ENCODE measurements at places on chromosomes 2 and 18.

DNA sequence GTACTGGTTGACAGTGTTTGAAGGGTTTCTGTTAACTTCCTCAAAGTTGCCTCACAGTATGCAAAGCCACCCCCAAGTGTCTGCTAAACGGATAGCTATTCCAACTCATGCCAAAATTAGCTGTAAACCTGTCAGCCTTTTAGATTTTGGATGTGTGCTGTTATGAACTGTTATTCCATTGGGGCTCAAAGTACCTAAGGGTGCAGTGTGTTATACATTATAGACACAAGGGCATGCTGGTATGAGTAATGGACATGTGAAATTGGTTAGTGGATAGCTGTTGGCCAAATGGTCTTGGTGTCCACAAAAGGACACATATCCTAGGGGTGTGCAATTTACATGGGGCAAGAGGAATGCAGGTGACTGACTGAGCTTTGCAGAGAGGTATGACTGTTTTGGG lies 33.7 kb upstream of the CCBE1 start:
- DNase-seq, result no peak

- no peak for DNase-seq
Measured at GRCh38 chr2:127007652-127008051, 99.3 kb downstream of the BIN1 start.

DNA sequence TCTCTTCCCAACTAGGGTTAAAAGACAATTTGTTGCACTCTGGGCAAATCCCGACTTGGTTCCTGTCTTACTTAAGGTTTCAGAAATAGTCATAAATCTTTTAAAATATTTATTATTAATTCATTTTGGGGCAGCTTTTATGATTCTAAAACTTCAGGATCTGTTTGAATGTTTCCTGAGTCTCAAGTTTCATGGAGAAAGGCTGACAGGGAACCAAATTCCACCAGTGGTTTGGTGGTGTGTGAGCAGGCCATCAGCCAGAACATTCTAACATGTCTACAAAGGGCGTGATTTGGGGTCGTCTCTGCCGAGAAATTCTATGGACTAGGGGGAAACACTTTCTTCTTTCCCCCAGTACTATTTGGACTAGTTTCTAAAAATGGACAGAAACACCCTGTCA lies 366.4 kb downstream of the ZNF521 start:
- no peak for DNase-seq

DNA sequence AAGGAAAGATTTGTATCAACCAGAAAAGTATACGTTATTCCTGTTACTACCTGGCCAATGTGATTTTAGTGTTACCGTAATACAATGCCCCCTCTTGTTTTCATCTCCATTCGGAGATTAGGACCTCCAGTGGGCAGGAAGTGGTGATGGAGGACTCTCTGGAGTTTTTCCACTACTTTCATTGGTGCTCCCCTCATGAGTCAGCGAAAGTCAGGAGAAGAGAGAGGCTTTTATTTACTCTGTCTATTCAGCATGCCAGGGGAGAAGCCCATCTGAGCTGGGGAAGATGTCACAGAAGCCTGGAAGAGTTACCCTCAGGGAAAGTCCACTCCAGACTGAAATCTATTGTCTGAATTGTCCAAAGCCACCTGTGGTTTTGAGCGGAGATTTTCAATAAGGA lies 88.2 kb upstream of the THUMPD2 start:
- DNase-seq, result no peak

DNA sequence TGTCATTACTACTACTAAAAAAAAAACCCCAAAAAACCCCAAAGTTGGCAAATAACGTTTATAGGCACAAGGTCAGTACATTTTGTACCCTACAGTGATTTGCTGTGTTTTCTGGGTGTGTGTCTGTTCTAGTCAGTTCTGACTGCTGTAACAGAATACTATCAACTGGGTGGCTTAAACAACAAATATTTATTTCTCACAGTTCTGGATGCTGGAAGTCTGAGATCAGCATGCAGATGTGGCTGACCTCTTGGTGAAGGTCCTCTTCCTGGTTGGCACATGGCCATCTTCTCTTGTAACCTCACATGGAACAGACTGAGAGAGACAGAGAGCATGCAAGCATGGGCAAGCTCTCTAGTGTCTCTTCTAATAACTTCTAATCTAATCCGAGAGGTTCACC lies 103.1 kb downstream of the CERS6 start:
- DNase-seq, result no peak

DNA sequence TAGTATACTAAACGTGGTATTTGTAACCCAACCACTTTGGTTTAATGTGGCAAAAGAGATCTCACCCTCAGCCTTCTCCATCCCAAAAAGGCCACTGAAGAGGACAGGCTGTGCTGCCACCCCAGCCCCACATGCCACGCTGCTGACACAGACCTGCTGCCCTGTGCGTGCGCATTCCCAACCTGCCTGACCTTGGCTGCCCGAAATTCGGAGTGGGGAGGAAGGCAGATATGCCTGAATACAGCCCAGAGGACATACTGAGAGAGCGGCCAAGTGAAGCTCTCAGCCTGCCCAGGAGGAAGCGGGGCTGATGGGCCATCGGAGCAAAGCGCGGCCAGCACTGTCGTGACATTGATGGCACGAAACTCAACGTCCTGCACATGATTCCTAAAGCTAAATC lies 70.0 kb downstream of the HDAC4 start:
- no peak for DNase-seq

GRCh38 chr2:141595316-141595920 lies 535.4 kb downstream of the LRP1B start:
- no peak for DNase-seq

- no peak for DNase-seq
Measured at GRCh38 chr2:177396703-177397460, 4.3 kb downstream of the AGPS start.

DNA sequence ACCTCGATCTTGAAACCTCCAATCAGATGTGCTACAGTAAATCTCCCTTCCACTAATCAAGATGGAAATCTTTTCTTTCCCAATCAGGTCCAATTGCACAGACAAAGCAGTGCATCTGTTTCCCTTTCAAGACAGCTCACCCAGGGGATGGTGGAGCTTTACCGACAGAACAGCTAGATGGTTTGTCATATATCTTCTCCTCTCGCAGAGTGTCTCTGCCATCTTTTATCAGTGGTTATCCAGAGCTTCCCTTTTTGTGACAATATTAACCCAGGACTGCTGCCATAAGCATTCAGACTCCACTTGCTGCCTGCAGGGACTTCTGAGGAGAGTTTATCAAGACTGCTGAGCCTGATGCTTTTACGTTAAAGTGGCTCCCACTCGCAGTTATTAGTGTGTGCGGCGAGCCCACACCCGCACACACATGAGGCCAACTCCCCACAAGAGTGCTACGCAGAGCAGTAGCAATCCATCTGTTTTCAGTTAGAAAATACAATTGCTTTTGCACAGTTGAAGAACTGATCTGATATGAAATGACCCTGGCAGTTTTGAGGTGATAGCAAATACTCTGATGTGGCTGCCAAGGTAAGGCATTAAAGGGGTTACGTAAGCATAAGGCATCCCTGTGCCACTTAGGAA lies 398.9 kb downstream of the NCKAP5 start:
- DNase-seq, result no peak

- peak; percentile 11 for DNase-seq
Measured at GRCh38 chr2:86622519-86623042, 1.1 kb downstream of the RNF103 start.

DNA sequence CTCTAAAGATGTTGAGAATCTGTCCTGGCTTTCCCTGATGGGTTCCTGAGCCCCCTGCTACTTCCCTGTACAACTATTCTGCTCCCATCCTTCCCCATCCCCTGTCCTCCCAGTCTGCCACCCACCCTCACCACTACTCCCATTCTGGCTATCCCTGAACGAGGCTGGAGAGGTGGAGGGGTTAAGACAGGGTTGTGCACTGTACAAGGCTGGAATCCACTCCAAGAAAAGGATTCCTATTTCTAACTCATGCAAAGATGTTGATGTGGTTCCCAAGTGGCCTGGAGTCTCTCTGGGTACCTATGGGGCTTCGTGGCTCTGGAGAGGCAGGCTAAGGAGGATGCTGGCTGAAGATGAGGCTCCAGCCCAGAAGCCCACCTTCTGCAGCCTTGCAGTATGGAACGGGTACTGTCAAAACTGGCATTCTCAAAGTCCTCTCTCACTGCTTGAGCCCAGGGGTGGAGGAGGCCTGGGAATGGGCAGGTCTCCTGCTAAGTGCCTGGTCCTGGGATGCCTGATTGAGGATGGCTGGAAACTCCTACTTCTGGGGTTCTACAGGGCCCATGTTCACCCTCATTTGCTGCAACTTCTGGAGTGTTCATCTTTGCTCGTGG lies 1.3 kb upstream of the FEV start:
- no peak for DNase-seq

- no peak for DNase-seq
Measured at GRCh38 chr2:188477564-188478103, 186.0 kb downstream of the GULP1 start.

- DNase-seq, result no peak
Measured at GRCh38 chr2:194566907-194567660, 1089.9 kb upstream of the SLC39A10 start.

DNA sequence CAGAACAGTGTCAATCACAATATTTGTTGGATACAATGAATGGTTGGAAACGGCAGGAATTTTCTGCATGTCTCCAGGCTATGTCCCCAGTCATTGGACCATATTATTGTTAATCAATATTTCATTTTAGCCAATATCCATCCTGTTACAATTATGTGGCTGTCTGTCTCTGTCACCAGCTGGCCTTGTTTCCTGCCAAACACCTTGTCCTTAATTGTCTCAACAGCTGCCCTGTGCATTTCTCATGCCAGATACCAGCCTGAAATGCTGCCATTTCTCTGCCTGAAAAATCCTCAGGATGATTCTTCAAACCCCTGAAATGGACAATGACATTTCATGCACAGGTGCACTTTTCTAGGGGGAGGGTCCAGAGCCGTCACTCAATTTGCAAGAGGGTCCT lies 170.6 kb downstream of the ALPK2 start:
- DNase-seq, result no peak

DNA sequence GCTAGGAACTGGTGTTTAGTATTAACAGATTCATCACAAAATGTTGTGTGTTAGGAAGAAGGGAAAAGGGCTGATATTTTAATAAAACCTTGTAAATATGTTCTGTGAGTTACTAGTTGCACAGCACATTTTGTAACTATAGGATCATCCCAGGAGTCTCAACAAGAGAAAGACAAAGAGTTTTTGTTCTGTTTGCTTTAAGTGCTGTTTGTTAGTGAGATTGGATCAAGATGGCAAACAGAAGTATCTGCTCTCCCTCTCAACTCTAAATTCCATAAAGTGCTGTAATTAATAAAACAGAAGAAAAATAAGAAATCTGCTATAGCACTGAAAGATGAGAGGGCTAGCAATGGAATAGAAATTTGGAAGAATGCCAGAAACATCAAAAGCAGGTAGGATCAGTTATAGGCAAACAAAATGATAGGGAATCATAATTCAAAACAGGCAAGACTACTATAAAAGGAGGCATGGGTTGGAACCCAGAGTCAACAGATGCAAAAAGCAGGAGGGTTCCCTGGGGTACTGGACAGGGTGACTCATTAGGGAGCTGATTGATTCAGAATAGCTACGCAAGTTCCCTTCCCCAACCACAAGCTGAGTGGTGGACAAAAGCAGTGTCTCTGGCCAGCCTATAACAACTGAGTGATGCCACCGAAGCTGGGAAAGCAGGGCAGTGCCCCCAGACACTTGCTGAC lies 75.8 kb downstream of the DYNC1I2 start:
- DNase-seq, result no peak

- DNase-seq, result peak; percentile 78
Measured at GRCh38 chr2:196166876-196167275, 4.5 kb downstream of the STK17B start.

GRCh38 chr2:162787616-162788015 lies 51.0 kb downstream of the KCNH7 start:
- DNase-seq, result no peak

GRCh38 chr2:112152476-112153178 lies 14.4 kb downstream of the FBLN7 start:
- DNase-seq, result no peak

DNA sequence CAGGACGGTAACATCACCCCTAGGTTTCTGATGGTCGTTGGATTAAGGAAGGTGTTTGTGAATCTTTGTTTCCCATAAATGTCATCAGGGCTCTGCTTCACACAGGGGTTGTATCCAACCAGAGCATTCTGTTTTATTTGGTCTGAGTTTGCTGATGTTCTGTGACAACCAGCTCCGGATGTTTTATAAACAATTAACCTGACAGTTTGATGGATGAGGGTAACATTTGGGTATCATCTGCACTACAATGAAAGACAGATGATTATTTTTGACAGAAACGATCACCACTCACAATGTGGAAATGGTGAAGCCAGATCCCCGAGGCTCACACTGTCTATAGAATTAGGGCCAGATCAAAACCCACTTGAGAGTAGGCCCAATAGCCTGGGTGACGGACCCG lies 107.1 kb downstream of the CDC42EP3 start:
- DNase-seq, result no peak

GRCh38 chr18:3461704-3462103 lies 11.7 kb downstream of the TGIF1 start:
- DNase-seq, result no peak

GRCh38 chr2:46555011-46555410 lies 75.6 kb downstream of the TMEM247 start:
- DNase-seq, result peak; percentile 48

DNA sequence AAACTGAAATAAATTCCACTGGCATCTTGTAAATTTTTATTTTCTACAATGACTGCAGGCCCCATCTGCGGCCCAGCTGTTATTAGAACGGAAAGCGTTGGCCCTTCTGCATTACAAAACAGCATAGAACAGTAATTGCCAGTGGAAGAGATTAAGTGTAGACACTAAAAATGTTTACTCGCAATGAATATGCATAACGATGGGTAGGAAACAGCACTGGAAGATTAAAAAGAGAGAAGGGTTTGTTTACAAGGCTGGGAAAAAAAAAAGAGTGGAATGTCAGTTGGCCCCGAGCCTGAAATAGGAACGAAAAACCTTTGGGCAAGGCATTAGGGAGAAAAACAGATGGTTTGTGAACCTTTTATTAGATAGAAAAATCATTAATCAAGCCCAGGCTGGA lies 275.9 kb upstream of the TCF4 start:
- DNase-seq, result no peak

- no peak for DNase-seq
Measured at GRCh38 chr2:45011621-45012602, 2.7 kb upstream of the SIX2 start.

- no peak for DNase-seq
Measured at GRCh38 chr18:64164883-64165282, 16.0 kb upstream of the LINC00305 start.

GRCh38 chr2:8461341-8461740 lies 220.5 kb upstream of the ID2 start:
- DNase-seq, result no peak

DNA sequence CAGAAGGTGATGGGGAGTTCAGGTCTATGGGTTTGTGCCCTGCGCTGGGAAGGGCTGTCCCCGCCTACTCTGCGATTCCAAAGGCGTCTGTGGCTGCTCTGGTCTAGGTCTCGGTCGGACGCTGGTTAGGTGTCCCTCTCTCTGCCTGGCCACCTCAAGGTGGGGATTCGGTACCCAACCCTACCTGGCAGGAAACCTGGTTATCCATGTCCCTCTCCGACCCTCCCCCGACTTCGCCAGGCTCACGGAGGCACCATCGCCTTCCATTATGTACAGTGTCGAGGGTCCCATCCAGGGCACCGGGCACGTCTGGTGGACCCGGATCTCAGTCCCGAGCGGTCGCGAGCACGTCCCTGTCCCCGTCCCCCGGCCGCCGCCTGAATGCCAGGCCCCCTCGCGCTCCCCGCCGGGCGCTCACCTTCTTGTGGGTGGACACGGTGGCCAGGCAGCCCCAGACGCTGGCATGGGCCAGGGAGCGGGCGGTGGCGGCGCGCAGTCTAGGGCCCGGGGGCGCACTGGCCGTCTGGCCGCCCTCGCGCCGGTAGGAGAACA lies 628 bp downstream of the CREG2 start:
- no peak for DNase-seq

GRCh38 chr2:24107-24506 lies 22.2 kb downstream of the FAM110C start:
- peak; percentile 16 for DNase-seq

Measured in CD4-positive, alpha-beta T cell treated with Interleukin-4 for 4 hours (primary cell).